ENCODE measurements at places on chromosomes 1 and 21.

- no peak for DNase-seq
These were observed 4.0 kb downstream of the HAO2 start for GRCh38 chr1:119372503-119373086.

DNA sequence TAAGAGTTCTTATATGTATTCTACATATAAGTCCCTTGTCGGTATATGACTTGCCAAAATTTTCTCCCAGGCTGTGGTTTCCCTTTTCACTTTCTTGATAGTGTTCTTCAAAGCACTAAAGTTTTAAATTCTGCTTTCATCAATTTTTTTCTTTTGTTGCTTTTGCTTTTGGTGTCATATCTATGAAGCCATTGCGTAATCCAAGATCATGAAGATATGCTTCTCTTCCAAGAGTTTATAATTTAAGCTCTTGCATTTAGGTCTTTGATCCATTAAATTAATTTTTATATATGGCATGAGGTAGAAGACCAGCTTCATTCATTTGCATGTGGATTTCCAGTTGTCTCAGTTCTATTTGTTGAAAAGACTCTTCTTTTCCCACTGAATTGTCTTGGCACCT, 22.2 kb downstream of the DESI2 start:
- no peak for DNase-seq

GRCh38 chr1:219555031-219555692, 57.7 kb downstream of the ZC3H11B start:
- DNase-seq = no peak

- DNase-seq = no peak
These were observed 33.7 kb downstream of the XCL2 start for GRCh38 chr1:168509875-168510791.

DNA sequence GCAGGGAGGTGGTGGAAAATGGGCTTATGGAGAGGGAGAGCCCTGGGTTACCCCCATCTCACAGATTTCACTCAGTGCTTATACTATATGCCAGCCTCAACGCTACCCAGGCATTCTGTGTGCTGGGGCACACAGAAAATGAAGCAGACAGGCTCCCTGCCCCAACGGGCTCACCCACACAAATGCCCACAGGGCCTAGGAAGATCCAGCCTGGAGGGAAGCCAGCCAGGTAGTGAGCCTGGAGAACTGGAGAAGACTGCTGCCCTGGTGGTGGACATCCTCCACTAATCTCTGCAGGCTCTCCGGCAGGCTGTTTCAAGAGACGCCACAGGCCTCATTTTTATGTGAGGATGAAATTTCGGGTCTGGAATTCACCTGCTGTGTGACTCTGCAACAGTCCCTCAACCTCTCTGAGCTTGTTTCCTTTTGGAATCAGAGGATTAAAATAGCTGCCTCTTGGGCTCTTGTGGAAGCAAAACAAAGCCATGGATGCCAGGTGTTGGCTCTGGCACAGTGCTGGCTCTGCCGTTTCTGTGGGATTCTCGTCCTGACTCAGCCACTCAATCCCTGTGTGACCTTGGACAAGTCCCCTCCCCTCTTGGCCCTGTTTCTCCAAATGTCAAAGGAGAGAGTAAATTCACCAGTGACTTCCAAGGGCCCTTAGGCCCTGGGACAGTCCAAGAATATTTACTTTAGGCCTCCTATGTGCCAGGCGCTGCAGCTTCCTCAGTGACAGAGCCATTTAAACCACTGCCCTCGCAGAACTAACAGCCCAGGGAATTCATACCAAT, 3.6 kb downstream of the PAQR7 start:
- DNase-seq = no peak

DNA sequence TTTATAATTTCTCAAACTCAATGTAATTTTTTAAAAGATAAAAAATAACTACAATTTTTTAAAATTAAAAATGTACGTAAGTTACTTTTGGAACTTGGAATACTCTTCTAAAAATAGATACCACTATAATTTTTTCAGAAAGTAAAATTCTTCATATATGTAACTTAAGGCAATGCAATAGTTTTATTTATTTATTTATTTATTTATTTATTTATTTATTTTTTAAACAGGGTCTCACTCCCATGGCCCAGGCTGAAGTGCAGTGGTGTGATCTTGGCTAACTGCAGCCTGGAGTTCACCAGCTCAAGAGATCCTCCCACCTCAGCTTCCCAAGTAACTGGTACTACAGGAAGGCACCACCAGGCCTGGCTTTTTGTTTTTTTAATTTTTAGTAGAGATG, 3.1 kb upstream of the KRTAP23-1 start:
- no peak for DNase-seq

DNA sequence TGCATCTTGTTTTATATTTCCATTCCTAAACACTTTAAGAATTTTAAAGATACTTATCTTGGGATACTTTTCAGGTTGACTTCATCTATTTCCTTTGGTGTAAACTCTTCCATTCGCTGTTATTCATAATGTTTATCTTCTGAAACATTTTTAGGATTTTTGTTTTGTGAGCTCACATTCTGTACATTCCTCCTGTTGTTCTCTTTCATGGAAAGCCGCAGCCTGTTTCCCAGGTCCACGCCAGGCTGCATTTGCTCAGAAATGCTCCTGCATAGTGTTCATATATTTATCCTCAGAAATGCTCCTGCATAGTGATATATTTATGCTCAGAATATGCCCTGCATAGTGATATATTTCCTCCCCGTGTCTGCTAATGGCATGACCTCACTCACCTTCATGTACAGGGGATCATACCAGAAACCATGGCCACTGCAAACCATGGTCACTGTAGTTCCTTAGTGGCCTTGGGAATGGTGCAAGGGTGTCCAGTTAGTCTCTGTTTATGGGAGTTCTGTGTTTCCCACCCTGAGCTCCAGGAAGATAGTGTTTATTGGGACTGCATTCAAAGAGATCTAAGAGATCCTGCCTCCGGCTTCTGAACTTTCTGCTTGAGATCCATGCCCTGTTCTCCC, 153.9 kb upstream of the GREM2 start:
- DNase-seq = no peak

DNA sequence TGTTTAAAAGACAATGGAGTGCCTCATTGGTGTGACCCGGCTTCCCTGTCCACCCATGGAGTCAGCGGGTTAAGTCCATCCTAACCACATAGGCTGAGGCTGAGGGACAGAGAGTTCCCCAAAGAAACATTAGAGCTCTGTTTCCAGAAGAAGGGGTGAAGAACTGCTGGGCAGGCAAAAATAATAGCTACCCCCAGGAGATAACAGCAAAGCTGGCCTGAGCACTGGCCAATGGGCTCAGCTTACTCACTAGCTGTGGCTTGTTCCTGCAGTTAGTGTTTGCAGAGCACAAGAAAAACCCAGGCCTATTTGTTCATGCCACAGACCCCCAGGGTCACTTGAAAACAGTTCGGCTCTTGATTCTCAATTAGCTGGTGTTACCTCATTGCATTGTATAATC, 311.2 kb downstream of the NFIA start:
- no peak for DNase-seq

DNA sequence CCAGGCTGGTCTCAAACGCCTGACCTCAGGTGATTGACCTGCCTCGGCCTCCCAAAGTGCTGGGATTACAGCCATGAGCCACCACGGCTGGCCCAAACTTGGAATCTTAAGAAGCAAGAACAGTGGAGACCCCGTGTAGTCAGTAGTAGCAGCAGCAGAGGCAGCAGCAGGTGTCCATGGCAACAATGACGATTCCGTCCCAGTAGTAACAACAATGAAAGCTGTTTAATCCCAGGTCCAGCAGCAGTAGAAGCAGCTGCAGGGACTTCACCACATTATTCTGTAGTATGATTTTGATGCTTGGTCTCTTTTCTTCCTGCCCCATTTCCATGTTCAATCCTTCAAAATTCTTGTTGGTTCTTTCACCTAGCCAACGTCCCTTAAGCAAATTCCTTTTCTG, 69.6 kb upstream of the KCTD3 start:
- DNase-seq = no peak

DNA sequence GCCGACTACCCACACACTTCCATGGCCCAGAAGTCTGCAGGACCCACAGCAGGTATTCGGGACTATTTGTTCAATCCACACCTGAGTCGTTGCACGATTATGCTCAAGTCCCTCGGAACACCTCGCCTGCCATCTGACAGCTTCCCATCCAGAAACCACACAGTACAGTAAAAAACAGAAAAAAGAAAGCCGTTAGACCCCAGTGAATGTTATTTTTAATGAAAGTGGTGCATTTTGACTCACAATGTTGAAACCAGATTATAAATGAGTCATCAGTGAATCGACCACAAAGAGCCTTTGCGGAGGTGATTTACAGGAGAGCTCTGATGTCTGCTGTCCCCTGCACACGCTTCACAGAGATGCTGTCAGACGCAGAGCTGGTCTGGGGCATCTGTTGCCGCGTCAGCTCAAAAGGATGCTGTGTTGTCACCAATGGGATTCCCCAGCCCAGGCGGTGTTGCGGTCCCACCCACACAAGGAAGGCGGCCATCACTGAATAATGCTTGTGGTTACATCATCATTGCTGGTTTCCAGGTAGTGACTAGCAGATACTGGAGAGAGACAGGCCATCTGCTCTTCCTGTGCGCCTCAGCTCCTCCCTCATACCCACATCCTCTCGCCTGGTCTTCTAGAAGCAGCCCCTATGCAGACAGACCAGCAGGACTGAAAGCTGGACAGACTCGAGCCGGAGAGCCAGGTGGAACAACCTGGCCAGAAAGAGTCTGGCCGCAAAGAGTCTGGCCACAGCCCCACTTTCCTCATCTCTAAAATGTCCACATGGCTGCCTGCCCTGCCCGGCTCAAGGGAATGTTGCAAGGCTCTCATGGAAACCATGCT, 116.8 kb downstream of the TOMM20 start:
- no peak for DNase-seq

DNA sequence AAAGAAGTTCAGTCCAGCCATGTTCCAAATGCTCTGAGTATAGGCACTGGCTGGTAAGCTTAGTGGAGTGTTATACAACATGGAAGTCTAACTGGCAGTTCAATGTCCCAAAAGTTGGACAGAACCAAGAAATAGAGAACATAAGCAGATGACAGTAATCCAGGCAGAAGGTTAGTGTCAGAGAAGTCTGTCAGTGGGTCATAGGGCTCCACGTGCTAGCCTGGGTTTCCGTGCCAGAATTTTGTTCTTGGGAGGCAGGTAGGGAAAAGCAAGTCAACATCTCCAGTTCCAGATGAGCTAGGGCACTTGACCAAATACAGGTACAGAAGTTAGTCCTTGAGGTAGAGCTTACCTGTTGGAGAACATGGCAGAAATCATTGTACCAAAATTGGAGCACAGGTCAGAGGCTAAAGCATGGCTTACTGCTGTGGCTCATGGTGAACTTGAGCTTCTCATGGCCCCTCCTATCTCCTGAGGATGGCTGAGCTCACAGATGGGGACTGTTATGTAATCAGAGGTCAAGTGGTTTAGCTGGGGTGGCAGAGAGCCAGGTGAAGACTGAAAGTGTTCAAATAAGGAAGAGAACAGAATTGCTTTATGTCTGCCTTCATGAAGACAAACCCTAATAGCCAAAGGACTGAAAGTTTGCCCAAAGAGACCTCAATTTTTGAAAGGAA, 170.8 kb downstream of the NFIA start:
- DNase-seq = no peak

GRCh38 chr1:93021539-93022134, 57.4 kb upstream of the MTF2 start:
- peak; percentile 38 for DNase-seq
